CD8-positive, alpha-beta memory T cell (primary cell): ENCODE measurements at places on chromosomes 2 and 18.

GRCh38 chr2:39730685-39731302, 48.3 kb downstream of the THUMPD2 start:
- no peak for DNase-seq

DNA sequence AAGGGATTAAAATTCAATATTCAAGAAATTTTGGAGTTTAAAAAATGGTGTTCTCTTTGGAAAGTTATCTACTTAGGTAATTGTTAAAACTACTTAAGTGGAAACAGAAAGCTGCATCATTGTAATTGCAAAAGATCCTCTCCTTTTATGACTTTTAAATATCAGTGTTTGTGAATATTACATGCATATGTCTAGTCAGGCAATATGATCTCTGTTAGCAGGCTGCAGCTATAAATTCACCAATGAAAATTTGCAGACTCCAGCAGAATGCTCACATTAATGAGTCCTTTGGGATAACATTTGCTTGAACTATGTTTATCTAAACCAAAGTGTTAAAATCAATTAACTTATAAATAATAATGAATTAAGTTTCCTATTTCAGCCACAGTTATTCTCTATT, 59.2 kb upstream of the CSRNP3 start:
- no peak for DNase-seq

GRCh38 chr2:9382604-9383235, 40.6 kb downstream of the ITGB1BP1 start:
- no peak for DNase-seq

GRCh38 chr2:38498045-38498481, 104.7 kb downstream of the HNRNPLL start:
- DNase-seq = no peak

GRCh38 chr18:31486165-31486564, 11.8 kb upstream of the DSG2 start:
- DNase-seq = no peak

GRCh38 chr2:119122663-119123062, 35.9 kb downstream of the C1QL2 start:
- no peak for DNase-seq

DNA sequence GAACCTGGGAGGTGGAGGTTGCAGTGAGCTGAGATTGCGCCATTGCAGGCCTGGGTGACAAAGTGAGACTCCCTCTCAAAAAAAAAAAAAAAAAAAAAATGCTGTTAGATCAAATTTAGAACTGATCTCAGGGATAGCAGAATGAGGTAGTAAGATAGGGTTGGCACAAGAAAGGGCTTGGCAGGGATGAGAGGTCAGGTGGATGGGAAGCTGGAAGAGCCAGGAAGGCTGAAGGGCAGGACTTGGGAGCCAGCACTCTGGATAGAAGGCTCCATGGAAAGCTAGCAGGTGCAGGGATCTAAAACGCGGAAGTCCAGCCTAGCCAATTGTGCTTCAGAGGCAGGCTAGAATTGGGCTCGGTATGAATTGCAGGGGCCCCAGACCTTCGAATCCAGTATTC, 250.9 kb upstream of the SP5 start:
- no peak for DNase-seq

DNA sequence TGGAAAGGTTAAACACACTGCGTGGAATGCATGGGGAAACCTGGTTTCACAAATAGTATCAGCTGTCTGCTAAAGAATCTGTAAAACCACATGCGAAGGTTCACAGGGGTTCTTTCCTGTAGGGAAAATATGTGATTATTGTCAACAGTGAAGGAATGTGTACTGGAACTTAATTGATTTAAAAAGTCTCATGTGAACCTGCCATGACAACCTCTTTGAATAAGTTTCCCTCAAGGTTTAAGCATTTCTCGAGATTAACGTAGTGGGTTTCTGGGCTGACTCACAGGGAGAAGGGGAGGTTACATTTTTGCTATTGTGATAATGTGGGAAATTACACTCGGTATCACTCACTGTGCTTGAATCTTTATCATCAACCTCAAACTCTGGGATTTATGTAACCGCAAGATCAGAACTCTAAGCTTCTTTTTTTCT, 28.2 kb upstream of the IL1R1 start:
- DNase-seq = no peak

DNA sequence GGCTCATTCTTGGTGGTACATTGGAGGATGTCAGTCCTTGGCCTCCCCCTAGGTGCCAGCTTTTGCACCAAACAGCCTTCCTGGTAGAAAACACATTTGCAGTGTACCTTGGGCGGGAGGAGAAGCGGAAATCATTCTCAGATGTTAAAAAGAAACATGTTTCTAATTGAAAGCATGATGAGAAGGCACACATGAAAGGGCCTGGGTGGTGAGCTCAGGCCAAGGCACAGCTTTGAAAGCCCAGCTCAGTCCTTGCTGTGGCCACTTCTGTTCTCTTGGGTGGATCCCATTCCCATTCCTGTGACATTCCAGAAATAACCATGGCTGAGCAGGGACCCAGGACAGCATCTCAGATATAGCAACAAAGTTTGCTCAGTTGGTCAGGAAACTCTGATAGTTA, 71.5 kb downstream of the LTBP1 start:
- DNase-seq = no peak

DNA sequence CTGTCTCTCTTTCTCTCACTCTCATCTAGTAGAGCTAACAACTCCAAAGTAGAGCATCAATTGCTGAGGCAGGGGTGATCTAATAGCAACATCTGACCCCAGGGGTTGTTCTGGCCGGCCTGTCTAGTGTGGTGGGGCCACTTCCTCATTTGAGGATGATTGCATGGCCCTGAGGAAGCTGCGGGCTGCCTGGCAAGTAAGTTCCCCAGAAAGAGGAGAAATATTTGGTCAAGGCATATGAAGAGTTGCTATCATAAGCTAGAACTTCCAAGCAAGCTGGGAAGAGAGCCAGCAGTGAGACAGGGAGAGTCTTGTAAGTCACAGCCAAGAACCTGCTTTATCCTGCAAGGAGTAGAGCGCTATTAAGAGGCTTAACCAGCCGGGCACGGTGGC, 50.8 kb upstream of the TMEM87B start:
- no peak for DNase-seq

DNA sequence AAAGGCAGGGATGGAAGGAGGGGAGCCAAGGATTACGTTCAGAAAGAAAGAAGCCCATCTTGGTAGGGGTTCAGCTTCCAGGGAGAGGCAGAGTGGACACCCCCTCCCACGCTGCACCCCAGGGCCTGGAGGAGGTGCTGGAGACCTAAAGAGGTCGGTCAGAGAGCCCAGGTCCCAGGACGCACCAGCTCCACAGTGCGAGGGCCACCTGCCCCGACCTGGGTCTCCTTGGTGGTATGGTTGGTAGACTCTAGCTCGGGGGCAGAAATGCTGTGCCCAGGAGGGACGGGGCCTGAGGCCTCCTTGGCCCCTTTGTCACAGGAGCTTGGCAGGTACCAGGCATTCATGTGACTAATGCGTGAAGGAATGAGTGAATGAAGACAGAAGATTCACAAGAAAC, 87.1 kb upstream of the RAB6C start:
- no peak for DNase-seq

- no peak for DNase-seq
Observed at GRCh38 chr2:138086576-138086975, 122.3 kb downstream of the HNMT start.
